CD4-positive, alpha-beta T cell treated with Interferon alpha-2 for 1 hour (primary cell): ENCODE measurements at places on chromosomes 4 and X.

GRCh38 chr4:5635826-5636195 lies 72.5 kb downstream of the EVC2 start:
- no peak for DNase-seq

DNA sequence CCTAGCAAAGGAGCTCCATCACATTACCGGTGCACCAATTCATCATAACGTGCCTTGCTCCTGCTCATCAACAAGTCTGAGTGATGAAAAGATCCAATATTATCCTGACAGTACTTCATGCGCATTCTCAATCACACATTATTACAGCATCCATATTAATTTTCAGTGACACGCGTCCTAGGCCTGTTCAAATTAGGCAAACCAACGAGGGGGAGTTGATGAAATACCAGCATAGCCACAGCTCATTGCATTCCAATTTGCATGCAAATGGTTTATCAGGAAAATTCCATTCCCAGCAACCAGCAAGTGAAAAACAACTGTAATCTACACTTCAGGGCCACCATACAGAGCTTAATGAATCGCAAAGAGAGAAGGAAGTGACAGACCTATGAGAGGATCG lies 236.9 kb downstream of the DCLK2 start:
- DNase-seq = no peak

- no peak for DNase-seq
These were observed 10.1 kb upstream of the FGFR3 start for GRCh38 chr4:1783015-1783414.

DNA sequence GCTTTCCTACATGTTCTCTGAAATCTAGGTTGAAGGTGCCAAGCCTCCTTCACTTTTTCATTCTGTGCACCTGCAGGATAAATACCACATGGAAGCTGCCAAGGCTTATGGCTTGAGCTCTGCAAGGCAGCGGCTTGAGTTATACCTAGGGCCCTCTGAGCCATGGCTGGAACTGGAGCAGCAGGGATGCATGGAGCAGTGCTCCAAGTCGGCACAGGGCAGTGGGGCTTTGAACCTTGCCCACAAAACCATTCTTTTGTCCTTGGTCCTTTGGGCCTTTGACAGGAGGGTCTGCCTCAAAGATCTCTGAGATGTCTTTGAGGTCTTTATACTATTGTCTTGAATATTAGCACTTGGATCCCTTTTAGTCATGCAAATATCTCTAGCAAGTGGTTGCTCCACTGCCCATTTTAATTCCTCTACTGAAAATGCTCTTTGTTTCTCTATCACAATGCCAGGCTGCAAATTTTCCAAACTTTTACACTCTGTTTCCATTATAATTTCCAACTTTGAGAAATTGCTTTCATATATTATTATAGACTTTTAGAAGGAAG lies 536.2 kb upstream of the KLHL4 start:
- DNase-seq = no peak

DNA sequence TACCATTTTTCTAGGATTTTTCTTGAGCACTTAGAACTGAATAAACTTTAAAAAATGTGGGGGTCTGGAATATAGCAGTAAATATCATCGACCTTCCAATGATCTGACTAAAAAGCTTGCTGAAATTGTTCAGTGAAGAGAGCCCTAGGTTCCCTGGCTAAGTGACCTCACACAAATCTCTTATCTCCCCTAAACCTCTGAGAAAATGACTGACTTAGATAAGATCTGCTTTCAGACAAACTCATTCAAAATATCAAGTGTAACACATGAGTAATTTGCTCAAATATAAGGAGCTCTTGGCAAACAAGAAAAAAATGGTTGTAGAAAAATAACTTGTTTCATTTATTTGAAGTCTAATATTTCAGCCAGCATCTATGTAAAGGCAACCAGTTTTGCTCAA lies 441.7 kb upstream of the SLIT2 start:
- no peak for DNase-seq

GRCh38 chr4:40937140-40937725 lies 187.5 kb downstream of the NSUN7 start:
- no peak for DNase-seq

- no peak for DNase-seq
These were observed 49.2 kb downstream of the GATB start for GRCh38 chr4:151711646-151712045.

GRCh38 chrX:135522878-135523693 lies 2.6 kb downstream of the INTS6L start:
- DNase-seq = no peak

DNA sequence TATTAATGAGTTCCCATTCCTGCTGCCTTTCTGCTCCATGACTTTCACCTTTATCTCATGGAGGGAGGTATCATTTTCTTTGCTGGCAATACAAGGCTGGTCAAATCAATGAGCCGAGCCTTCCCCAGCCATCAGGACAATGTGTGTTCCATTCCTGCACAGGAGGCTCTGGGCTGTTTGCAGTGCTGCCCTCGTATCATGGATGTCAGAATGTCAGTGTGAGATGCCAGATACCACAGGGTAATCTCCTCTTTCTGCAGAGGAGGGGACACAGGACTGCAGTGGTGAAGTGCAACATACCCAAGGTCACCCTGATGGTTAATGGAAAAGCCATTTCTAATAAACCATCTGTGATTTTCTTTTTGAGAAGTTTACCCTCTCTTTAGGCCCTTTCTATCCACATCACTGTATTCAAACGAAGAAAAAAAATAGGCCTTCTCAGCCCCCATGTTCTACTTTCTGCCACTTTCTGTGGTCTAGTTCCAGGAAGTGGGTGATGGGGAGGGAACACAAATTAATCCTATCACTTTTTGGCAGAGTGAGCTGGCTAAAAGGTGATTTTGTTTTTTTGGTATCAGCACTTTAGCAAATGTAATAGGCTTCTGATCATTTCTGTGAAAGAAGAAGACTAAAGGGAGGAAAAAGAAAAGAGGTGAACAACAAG lies 490.2 kb upstream of the BOD1L1 start:
- DNase-seq = no peak

DNA sequence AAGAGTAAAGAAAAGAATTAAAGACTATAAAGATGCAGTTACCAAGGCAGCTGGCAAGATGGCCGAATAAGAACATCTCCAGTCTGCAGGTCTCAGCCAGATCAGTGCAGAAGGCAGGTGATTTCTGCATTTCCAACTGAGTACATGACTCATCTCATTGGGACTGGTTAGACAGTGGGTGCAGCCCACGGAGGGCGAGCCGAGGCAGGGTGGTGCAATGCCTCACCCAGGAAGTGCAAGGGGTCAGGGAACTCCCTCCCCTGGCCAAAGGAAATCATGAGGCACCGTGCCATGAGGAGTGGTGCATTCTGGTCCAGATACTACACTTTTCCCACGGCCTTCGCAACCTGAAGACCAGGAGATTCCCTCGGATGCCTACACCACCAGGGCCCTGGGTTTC lies 20.5 kb downstream of the SPIN4 start:
- DNase-seq = peak; percentile 22

- no peak for DNase-seq
These were observed 3.8 kb upstream of the GPRIN3 start for GRCh38 chr4:89311433-89311832.

GRCh38 chr4:146465628-146466027 lies 56.1 kb downstream of the SLC10A7 start:
- no peak for DNase-seq

GRCh38 chr4:8703857-8704495 lies 111.4 kb downstream of the CPZ start:
- DNase-seq = no peak

DNA sequence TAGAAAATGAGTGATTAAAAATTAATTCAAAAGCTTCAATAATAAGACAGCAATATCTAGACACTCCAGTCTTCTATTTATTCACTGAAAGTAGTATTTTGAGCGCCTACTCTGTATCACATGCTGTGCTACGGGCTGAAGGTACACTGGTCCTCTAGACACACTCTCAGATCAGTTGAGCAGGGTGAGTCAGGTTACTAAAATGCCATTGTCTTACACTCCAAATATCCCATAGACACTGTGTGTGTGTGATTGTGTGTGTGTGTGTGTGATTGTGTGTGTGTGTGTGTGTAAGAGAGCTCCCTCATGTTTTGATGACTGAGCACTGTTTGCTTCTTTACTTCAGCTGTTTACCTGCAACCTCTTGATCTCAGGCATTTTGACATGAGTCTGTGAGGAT lies 342.8 kb upstream of the BOD1L1 start:
- no peak for DNase-seq

GRCh38 chr4:6840062-6840976 lies 57.8 kb downstream of the KIAA0232 start:
- DNase-seq = no peak

DNA sequence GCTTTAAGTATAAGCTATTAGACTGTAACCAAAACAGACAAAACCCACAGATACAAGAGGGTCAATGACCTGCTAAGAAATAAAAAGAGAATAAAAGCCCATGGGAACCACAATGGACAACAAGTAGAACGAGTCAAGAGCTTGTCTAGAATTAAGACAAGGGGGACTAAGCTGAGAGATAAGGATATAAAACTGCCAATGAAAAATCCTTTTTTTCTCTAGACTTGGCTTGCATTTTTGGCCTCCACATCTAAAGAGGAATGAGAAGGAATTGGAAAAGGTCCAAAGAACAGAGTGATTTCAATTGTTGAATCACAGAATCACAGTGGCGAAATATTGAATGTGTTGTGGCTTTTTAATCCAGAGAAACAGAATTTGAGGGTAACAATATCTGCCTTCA lies 135.7 kb downstream of the QDPR start:
- DNase-seq = no peak

GRCh38 chr4:142882159-142882558 lies 36.1 kb upstream of the INPP4B start:
- DNase-seq = no peak

- no peak for DNase-seq
These were observed 36.0 kb downstream of the SORBS2 start for GRCh38 chr4:185775792-185776555.

GRCh38 chr4:56821381-56822243 lies at the start of gene SPINK2:
SPINK2 (minus strand) TSS chr4:56821701; CDS start chr4:56821662, 39 bp downstream.
- DNase-seq = peak; percentile 74

- DNase-seq = no peak
These were observed 63.7 kb downstream of the TENM3 start for GRCh38 chr4:182306792-182307507.

DNA sequence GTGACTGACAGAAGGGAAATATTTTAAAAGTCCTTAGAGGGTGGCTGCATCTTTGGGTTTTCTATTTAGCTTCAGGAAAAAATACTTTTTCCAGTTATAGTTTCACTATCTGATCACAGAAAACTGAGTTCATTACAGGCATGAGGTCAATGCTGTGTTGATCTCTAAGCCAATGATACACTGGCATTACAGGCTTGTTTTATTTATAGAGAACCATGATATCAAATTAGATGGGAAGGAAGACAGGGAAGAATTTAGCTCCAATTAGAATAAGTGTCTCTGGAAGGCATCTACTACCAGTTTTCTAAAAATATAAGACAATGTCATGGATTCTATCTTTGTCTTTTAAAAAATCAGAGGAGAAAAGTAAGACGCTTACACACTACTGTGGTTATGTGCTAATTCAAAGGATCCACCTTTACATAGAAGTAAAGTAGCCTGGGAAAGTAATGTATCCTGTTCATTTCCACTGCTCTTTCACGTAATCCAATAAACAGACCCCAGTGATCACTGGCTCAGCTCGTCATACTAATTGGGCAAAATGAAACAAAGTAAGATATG lies 344.5 kb upstream of the PPARGC1A start:
- DNase-seq = no peak

DNA sequence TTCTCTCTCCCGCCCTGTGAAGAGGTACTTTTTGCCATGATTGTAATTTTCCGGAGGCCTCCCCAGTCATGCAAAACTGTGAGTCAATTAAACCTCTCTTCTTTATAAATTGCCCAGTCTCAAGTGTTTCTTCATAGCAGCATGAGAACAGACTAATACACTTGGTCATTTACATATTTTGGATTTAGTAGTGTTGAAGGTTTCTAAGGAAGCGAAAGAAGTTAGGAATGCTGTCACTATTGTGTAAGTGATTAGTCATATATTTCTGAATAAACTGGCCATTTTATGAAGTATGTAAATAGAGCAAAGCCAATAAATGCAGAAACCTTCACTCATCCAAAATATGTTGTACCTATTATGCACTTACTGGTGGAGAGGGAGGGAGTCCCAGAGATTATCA lies 34.4 kb upstream of the GK2 start:
- DNase-seq = no peak

DNA sequence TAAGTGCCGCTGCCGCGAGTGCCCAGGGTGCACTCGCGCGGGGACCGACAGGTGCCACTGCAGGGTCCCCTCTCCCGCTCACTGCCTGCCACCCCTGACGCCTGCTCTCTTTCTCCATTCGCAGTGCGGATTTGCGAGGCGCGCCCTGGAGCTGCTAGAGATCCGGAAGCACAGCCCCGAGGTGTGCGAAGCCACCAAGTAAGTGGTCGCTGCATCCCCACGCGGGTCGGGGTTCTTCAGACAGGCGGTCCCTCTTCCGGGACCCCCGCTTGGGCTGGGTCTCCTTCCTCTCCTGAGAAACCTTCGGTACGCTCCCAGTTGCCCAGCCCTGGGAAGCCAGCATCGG lies 547 bp downstream of the GUCY1A1 start:
- DNase-seq = no peak

DNA sequence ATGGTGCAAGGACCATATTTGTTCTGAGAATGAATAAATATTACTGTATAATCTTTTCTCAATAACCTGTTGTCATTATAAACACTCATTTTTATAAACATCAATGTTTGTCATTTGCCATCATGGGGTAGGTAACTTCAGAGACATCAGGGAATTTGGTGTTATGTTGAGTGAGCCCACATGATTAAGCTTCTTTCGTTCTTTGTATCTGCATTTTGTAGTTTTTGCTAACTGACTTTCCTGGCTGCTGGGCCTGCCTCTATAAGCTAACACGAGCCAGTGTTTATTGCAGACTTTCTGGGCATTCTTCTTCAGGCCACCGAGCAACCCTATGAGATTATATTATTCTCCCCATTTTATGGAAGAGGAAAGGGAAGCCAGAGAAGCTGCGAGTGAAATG lies 48.8 kb upstream of the MTMR1 start:
- no peak for DNase-seq

GRCh38 chr4:124155239-124155638 lies 557.3 kb downstream of the ANKRD50 start:
- no peak for DNase-seq

GRCh38 chrX:17738737-17739535 lies 1.6 kb downstream of the SCML1 start:
- peak; percentile 7 for DNase-seq

DNA sequence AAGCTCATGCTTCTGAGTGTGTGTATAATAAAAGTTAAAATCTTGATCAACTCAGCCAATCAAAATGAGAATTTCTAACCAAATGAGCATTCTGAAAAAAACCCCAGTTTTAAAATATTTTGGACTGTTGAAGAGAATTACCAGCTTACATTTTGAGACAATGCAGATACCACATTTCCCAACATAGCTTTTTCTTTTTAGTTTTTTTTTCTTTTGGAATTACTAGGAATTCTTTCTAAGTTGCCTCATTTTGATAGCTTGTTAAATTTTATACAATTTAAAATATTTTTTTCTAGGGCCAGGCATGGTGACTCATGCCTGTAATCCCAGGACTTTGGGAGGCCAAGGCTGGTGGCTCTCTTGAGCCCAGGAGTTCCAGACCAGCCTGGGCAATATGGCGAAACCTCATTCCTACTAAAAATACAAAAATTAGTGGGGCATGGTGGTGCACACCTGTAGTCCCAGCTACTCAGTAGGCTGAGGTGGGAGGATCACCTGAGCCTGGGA lies 2.2 kb downstream of the RP2 start:
- DNase-seq = no peak
